ENCODE measurements at places on chromosomes 5 and 9.
A peak's percentile ranks its signal among the peaks of the same experiment; 100 is the strongest.

DNA sequence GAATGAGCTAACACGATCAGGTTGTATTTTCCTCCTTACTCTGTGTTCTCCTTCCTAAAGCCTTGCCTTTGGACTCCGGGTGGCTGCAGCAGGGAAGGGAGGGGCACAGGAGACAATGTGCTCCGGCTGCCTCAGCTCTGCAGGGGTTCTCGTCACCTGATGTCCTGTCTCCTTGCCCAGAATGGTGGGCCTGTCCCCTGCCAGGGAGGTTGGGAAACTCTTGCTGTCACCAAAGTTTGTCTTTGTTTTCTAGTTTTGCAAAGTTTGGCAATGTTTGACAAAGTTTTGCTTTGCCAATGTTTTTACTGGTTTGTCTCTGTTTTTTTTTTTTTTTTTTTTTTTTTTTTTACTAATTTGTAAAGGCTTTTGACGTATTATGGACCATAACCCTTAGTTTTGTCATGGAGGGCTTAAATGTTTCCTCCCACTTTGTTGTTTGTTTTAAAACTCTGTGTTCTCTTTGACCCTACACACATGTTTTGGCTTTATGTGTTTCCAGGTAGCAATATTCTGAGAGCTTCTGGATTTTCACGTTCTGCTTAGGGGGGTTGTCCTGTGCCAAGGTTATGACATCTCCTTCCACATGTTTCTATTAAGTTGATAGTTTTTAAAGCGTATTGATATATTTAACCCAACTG is 49.3 kb downstream of the GADD45G start:
- DNase-seq, result no peak

- no peak for DNase-seq
These were observed 71.5 kb downstream of the ARHGAP26 start for GRCh38 chr5:142841511-142842265.

DNA sequence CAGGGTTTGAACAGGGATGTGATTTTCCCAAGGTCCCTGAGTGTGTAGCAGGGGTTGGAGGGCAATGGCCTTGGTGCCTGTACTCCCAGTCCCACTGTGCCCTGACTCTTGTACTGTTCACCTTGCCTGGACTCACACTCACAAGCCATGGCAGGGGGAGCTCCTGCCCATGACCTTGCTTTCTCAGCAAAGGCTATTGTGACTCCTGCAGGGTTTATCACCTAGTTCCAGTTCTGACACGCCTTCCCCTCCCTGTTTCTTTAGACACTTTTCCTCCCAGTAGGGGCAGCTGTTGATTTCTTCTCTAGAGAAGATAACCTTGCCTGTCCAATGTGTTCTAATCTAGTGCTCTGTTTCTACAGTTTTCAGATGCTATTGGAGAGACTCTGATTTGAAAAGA is 139.5 kb downstream of the FSTL4 start:
- DNase-seq, result no peak

DNA sequence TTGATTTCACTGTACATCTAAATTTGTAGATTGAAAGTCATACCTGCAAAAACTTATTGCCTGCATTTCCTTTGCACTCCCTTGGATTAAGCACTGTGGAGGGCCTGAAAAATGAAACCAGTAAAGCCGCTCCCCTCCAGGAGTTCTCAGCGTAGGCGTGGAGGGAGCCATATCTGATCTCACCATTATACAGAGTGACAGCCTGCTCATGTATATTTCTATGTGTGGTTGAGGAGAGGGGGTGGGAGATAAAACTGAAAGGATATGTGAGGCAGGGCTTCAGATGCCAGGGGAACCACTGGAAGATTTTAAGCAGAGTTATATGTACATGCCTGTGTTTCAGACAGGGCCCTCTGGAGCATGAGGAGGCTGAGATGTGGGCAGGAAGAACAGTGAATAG is 303.0 kb downstream of the MSX2 start:
- no peak for DNase-seq

GRCh38 chr9:4666042-4666699 is at the start of gene SPATA6L:
Gene SPATA6L, minus strand, starts transcription at chr9:4666480. Its CDS starts 230 bp downstream, at chr9:4666250.
- peak; percentile 11 for DNase-seq

GRCh38 chr5:55407059-55407684 is 99.4 kb downstream of the MTREX start:
- DNase-seq, result no peak

DNA sequence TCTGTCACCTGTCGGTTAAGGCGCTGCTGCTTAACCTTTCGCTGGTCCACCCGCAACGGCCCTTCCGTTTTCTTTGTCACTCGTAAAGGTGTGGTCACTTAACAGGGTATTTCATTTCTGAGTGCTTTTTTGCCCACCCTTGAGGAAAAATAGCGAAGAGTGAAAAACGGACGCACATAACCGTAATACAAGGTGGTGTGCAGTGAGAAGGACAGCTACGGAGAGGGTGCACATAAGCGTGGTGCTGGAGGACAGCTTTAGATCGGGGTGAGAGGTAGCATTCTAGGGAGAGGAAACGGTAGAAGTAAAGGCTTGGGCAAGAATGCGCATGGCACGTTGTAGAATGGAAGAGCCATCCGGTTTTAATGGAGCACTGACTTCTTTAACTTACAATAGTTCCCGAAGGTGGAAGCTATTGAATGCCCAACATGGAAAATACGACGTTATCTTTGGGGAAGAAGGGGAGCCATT is 761 bp downstream of the CCT5 start:
- DNase-seq, result no peak

GRCh38 chr5:75512383-75513074 is 838 bp downstream of the POLK start:
- no peak for DNase-seq

DNA sequence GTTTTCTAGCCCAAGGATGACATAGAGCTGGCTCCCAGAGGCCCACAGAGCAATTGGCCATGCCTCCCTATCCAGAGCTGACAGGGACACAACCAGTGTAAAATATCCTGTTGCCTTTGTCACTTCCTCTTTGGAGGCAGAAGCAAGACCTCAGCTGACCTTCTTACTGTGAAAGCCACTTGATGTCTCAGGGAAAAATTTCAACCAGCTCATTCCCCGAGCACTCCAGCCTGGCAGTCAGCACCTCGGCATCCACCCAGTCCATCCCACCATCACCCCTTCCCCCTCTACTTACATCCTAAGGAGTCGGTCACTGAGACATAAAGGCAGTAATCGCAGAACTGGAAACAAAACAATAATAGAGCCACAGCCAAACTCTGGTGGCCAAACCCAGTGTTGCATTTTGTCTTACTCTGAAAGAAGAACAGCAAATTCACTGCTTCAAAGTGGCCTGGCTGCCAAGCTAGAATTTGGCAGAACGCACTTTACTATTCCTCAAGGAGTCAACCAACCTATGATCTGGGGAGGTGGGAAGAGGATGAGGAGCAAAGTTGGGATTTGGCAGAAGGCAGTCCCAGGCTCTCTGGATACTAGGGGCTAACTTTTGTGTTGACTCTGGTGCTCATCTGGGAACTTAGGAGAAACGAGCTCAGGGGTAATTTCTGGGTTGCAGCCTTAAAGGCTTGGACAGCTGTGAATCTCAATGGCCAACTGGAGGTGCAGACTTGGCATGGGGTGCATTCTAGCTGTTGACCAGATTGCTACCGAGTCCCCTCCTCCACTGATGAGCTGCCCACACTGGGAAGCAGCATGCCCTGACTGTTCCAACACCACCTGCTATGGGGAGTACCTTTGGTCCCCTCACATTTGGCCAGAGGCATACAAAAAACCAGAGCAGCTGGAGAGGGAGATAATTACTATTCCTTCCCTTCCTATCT is 13.6 kb downstream of the NIPAL4 start:
- DNase-seq, result no peak

DNA sequence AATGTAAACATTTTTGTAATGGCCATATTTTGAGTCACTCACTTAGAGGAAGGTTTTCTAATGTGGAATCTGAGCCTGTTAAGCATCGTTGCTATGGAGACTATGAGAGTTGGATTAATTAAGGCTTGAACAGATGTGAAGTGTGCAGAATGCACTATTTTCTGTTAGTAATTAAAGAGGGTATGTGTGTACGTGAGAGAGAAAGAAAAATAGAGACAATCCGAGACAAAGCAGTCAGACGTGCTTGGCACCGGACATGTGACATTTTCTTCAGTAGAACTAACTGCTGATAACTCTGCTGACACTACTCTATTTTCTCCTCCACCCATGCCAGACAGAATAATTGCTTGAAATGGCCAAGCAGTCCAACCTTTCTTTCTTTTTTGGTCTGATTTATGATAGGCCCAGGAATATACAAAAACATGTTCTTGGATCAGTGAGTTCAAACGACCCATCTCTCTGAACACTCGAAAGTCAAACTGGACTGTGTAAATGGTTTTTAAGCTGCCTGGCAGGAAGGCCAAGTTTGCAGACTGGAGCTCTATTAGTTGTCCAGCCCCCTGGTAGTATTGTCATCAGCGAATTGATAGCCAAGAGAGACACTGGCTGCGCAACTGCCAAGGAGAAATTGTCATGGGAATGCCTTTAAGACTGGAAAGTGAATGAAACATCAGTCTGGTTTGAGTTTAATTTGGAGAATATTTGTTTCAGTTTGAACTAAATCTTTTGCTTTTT is 322.1 kb downstream of the ARHGEF28 start:
- DNase-seq, result no peak

- no peak for DNase-seq
These were observed 144.9 kb upstream of the CD180 start for GRCh38 chr5:67341478-67341877.

DNA sequence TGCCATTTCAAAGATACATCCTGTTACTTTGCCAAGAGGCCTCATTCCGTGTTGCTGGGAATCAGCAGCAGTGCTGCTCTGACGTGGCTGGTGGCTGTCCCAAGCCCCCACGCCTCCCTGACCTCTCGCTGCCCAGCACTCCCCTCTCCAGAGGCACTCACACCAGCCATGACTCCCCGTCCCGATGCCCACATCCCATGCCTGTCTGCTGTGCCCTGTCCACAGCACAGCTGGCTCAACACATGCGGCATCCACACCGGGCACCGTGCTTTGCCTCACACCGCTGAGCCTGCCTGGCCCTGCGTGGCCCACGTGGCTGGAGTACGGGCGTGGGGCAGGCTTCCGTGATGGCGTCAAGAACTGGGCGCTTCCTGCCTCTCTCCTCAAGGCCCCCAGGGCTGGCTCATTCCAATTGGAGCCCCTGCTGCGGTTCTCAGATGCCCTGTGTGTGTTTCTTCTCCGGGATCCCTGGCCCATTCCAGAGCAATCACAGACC is 7.8 kb upstream of the LCN1 start:
- no peak for DNase-seq

DNA sequence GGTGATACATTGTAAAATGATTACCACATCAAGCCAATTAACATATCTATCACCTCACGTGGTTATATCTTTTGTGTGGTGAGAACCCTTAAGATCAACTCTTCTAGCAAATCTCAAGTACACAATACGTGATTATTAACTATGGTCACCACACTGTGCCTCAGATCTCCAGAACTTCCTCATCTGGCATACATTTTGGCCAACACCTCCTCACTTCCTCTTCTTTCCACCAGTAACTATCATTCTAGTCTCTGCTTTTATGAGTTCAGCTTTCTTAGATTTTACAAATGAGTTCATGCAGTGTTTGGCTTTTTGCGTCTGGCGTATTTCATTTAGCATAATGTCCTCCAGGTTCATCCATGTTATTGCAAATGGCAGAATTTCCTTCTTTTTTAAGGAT is 35.8 kb downstream of the PRKACG start:
- no peak for DNase-seq

GRCh38 chr9:126919193-126919592 is 4.6 kb downstream of the RALGPS1 start:
- no peak for DNase-seq

DNA sequence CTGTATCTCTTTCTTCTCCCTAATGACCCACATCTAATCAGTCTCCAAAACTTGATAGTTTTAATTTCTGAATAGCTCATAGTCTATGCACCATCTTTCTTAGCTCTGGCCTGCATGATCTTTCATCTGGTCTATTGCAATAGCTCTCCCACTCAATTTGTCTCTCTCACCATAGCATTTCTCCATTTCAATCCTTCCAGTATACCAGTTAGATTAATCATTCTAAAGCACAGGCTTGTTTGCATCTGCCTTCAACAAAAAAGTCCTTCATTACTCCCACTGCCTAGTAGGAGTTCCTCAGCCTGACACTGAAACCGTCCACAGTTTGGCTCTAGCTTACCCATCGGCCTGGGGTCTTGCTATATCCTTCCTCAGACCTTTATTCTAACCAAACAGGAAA is 344.9 kb downstream of the ENC1 start:
- DNase-seq, result no peak

DNA sequence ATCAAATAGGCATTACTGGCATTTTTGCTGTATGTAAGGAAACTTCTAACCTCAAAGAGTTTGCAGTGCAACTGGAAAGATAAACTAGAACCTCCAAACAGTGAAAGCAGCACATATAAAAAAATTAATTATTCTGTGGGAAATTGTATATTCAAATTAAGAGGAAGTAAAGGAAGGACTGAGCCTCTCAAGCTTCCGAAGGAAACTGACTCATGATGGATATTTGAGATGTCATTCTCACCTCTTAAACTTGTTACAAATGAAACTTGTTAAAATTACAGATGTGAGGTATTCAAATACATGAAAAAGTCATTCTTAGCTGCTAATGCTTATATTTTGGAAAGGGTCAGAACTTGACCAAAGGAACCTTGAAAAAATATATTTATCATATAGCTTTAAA is 538.7 kb downstream of the PDE4D start:
- DNase-seq, result no peak

DNA sequence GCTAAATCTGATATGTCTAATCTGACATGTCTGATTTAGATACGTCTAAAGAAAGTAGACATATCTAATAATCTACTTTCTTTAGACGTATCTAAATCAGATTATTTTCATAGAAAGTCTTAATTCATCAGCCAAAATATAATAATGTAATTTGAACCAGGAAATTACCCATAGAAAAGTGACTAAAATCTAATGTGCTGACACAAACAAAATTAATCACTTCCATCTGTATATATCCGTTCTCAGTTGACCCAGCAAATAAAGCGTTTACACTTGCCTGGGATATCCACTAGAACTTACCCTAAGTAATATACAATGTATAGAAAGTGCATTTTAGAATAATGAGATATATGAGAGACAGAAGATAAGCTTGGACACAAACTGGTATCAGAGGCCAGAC is 56.7 kb downstream of the TTLL11 start:
- DNase-seq, result no peak

- DNase-seq, result no peak
These were observed 6.1 kb downstream of the TPD52L3 start for GRCh38 chr9:6334305-6334704.

Data from stimulated activated CD4-positive, alpha-beta T cell treated with anti-CD3 and anti-CD28 coated beads, Interleukin-15, amount 100 ng/mL, for 1 hour (primary cell).